MV-4-11 (cell line): ENCODE measurements at places on chromosomes 2 and 18.

- DNase-seq = no peak
Measured at GRCh38 chr2:10310309-10310888, 7.7 kb downstream of the HPCAL1 start.

- DNase-seq = no peak
Measured at GRCh38 chr2:212526059-212526458, 12.5 kb downstream of the ERBB4 start.

GRCh38 chr2:37782721-37783371 is 111.4 kb upstream of the CDC42EP3 start:
- DNase-seq = no peak

GRCh38 chr18:55509631-55510324 is 78.2 kb downstream of the TCF4 start:
- peak; percentile 67 for DNase-seq

- no peak for DNase-seq
Measured at GRCh38 chr2:140808211-140808610, 1322.6 kb downstream of the LRP1B start.

- DNase-seq = no peak
Measured at GRCh38 chr2:117985092-117985491, 28.8 kb downstream of the CCDC93 start.

- DNase-seq = no peak
Measured at GRCh38 chr18:27240383-27240782, 55.3 kb upstream of the CHST9 start.

GRCh38 chr2:45459860-45460259 is 151.2 kb downstream of the SRBD1 start:
- no peak for DNase-seq

GRCh38 chr2:207086136-207086535 is 79.6 kb downstream of the KLF7 start:
- DNase-seq = no peak

DNA sequence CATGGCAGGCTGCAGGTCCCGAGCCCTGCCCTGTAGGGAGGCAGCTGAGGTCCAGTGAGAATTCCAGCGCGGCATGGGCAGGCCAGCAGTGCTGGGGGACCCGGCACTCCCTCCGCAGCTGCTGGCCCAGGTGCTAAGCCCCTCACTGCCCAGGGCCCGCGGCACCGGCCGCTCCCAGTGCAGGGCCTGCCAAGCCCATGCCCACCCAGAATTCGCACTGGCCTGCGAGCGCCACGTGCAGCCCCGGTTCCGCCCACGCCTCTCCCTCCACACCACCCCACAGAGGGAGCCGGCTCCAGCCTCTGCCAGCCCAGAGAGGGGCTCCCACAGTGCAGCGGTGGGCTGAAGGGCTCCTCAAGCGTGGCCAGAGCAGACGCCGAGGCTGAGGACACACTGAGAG is 158.5 kb upstream of the ACVR2A start:
- no peak for DNase-seq

GRCh38 chr18:63368611-63369010 is 1.6 kb upstream of the KDSR start:
- no peak for DNase-seq

- DNase-seq = no peak
Measured at GRCh38 chr2:152126664-152127063, 27.8 kb upstream of the CACNB4 start.
